ENCODE measurements at places on chromosomes 2 and 18.

- peak; percentile 94 for DNase-seq
Observed at GRCh38 chr2:38131676-38132075, 55.7 kb upstream of the CYP1B1 start.

- DNase-seq, result no peak
Observed at GRCh38 chr2:128632501-128632800, 313.8 kb upstream of the HS6ST1 start.

- DNase-seq, result peak; percentile 13
Observed at GRCh38 chr18:63137999-63138435, 181.6 kb downstream of the BCL2 start.

- DNase-seq, result no peak
Observed at GRCh38 chr18:8011361-8011760, 444.2 kb downstream of the PTPRM start.

GRCh38 chr18:8813611-8814010 is 108.3 kb downstream of the MTCL1 start:
- no peak for DNase-seq

GRCh38 chr2:41722668-41723369 is 325.0 kb upstream of the PKDCC start:
- no peak for DNase-seq

DNA sequence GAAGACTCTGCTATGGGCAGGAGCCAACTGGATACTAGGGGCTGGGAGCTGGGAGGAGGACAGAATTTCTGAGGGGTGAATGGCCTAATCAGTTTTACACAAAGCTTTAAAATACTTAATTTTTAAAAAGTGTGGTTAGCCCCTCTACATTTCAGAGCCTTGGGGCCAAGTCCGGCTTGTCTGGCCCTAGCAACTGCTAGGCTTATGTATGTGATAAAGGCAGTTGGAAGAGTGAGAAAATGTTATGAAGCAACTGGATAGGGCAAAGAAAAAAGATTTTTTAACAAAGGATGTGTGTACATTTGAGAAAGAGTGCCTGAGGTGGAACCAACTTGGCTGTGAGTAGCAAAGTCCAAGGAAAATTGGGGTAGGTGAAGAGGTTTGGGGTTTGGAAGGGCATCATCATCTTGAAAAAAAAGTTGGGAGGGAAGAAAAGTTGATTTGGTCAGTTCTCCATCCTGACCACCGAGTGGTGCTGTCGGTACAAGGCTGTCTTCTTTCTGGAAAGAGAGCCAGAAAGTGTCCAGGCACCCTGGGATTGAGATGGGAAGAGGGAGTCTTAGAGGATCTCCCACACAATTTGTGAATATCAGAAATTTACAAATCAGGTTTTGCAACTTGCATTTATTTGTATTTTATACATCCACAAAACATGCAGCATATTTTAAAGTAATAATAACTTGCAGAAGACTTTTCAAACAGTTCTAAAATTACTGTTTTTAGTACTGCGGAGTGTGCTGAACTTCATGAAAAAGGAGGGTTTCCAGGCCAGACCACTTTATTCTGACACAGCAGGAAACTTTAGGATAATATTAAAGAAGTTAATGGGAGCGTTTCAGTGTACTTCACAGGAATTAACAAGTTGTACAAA is 10.5 kb upstream of the CDK15 start:
- peak; percentile 38 for DNase-seq

GRCh38 chr2:43136876-43137275 is 89.5 kb downstream of the ZFP36L2 start:
- DNase-seq, result no peak

- DNase-seq, result peak; percentile 89
Observed at GRCh38 chr18:3665780-3666525, 216.0 kb downstream of the TGIF1 start.

- DNase-seq, result no peak
Observed at GRCh38 chr2:122469147-122469546, 713.7 kb downstream of the TSN start.

GRCh38 chr2:55595536-55595935 is 21.9 kb downstream of the PPP4R3B start:
- DNase-seq, result no peak

DNA sequence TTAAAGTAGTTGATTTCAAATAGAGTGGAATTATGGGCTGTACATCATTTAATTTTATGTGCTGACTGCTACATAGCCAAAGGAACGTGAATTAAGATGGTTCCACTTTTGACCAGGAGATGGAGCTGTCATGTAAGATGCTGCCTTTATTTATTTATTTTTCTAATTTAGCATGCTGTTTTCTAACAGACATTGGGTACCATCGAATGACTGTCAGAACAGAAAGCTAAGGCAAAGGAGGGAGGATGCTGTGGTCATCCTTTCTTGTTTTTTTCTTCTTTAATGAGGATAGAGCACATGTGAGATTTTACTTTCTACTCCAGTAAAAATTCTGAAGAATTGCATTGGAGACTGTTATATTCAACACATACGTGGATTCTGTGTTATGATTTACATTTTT is at the start of gene SCN2A:
Gene SCN2A, plus strand, starts transcription at position 185 of the 400 bp plus-strand sequence. CDS start 56,410 bp downstream, outside the sequence.
- DNase-seq, result peak; percentile 39

- no peak for DNase-seq
Observed at GRCh38 chr18:6056171-6056910, 161.0 kb upstream of the TMEM200C start.

- no peak for DNase-seq
Observed at GRCh38 chr2:234682492-234683228, 185.8 kb upstream of the ARL4C start.

- no peak for DNase-seq
Observed at GRCh38 chr18:29753379-29753778, 1289.2 kb downstream of the DSC3 start.

DNA sequence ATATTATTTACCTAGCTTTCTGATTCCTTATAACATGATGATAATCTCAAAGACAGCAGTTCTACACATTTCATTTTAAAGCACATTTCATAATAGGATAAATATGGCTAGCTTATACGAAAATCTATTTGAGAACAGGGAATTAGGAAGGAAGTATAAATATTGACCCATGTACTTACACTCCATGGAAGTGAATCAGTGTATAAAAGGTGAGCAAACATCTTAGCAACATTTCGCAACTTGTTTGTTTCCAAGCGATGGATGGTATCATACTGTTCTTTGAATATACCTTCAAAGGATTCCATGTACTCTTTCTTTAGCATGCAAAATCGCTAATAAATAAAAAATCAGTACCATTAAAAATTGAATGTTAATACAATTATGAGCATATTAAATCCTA is 53.1 kb downstream of the CWC22 start:
- no peak for DNase-seq

GRCh38 chr2:40844353-40845277 is 392.7 kb upstream of the SLC8A1 start:
- no peak for DNase-seq

DNA sequence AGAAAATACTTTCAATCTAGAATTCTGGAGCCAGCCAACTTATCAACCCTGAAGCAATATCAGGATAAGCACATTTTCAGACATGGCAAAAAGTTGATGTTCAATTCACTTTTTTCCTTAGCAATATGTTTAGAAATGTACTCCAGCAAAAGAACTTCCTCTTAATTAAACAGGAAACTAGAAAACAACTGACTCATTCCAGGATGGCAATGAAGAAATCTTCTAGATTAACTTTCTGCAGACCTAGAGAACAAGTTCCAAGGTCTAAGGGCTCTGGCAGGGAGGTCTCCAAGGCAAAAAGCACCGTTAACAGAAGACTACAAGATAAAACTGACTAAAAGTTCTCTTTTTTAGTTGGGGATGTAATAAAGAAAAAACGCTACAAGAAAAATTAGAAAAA is 69.2 kb upstream of the VWC2L start:
- peak; percentile 88 for DNase-seq

DNA sequence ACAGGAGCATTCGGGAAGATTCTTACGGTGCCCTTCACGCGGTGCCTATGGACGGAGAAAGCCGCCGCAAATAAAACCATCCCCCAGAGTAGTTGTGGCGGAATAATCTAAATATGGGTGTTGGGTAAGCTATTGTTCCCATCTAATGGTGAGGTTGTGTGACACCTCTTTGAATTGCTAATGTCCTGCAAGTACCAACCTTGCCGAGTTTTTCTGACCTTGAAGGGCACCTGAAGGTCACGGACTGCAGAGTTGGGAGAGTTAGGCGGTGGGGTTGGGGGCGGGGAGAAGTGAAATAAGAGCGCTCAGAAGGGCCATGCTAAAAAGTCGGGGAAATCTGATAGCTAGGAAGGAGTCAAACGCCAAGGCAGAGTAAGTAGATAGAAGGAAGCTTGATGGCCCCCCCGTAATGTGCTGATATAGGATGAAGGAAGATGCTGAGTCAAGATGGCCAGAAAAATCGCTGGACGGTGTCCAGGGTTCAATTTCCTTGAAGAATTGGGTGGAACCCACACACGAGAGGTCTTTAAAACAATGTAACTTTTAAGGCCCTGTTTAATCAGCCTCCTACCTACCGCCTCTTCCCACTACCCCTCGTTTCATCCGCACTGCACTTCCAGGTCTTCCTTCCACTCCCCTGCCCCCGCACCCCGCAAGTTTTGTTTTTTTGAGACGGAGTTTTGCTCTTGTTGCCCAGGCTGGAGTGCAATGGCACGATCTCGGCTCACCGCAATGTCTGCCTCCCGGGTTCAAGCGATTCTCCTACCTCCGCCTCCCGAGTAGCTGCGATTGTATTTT is 600 bp downstream of the KATNAL2 start:
- no peak for DNase-seq

GRCh38 chr2:232544674-232545073 is 5.2 kb downstream of the CHRNG start:
- DNase-seq, result no peak

DNA sequence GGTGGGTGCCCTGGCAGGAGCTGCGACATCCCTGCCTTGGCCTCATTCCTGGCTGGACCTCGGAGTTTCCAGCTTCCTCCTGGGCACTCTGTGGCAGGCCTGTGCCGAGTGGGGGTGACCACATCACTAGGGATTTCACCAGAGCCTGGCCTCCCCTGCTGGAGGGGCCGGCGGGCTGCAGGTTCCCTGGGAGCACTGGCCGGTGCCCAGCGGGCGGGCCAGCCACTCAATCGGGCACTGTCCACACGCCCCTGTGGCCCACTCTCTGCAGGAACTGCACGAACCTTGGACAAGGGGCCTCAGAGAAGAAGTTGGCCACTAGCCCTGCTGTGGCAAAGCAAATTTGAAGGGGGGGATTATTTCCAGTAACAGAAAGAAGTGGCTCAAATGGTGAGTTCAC is 110.7 kb upstream of the APCDD1 start:
- no peak for DNase-seq

- no peak for DNase-seq
Observed at GRCh38 chr2:10504994-10505820, 57.1 kb upstream of the ODC1 start.

DNA sequence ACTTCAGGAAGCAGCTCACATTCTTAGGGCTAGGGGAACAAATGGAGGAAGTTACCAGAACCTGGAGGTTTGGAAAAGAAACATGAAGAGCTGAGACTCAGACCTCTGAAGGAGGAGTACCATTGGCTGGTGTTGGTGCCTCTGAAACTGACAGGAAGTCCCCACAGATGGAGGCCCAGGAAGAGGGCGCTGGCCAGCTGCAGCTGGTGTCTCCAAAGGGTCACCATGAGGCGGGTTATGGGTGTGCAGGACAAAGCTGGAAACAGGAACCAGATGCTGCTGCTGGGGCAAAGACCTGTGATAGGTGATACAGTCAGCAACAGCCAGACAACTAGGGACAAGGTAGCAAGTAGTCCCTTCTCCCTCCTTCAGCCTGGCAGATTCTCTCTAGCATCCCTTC is 136.5 kb upstream of the SERPINE2 start:
- DNase-seq, result no peak

- no peak for DNase-seq
Observed at GRCh38 chr2:29848566-29849310, 72.6 kb downstream of the ALK start.

GRCh38 chr2:65366595-65367125 is 65.7 kb downstream of the SPRED2 start:
- peak; percentile 91 for DNase-seq

- DNase-seq, result no peak
Observed at GRCh38 chr2:138757384-138757783, 22.8 kb downstream of the NXPH2 start.

DNA sequence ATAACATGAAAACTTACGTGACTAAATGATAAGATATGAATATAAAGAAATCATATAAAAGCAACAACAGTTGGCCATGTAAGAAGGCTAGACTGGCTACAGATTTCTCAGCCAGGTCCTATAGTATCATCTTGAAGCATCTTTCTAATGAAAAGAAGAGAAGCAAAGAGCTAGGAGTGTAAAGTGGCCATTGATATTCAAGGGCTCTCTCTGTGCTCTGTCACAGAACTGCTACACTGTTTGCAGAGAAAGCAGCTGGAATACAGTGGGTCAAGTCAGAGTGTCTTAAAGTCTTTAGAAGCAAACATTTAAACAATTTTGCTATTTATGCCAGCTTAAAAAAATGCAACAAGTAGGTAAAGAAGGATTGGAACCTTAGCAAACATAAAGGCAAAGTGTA is 118.8 kb downstream of the SCN9A start:
- no peak for DNase-seq

GRCh38 chr2:9830685-9831410 is 12.4 kb upstream of the TAF1B start:
- DNase-seq, result no peak

DNA sequence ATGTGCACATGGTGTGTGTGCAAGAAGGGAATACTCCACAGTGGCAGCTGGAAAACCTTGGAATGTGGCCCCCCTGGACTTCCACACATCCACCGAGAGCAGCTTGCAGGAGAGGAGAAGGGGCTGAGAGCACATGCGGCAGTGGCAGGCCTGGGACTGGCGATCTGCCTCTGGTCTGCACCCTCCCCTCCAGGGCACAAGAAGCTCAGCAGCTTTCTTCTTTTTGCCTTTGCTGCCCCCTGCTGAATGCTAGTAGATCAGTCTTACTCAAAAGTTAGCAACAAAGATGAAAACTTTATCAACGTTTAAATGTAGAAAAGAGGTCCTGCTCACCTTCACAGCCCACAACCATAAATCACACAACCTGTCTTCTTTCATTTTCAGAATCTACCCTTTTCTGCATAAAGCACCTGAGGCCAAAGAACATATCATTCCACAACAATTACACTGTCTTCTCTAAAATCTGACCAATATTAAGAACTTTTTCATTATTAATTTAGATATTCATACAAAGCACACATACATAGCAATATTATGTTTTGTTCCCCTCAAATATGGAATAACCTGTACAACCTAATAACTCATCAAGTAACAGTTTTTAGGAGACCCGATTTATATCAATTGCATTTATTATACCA is 34.6 kb downstream of the TGFBRAP1 start:
- peak; percentile 22 for DNase-seq

- DNase-seq, result peak; percentile 34
Observed at GRCh38 chr2:110869472-110870446, 137.4 kb downstream of the ACOXL start.

DNA sequence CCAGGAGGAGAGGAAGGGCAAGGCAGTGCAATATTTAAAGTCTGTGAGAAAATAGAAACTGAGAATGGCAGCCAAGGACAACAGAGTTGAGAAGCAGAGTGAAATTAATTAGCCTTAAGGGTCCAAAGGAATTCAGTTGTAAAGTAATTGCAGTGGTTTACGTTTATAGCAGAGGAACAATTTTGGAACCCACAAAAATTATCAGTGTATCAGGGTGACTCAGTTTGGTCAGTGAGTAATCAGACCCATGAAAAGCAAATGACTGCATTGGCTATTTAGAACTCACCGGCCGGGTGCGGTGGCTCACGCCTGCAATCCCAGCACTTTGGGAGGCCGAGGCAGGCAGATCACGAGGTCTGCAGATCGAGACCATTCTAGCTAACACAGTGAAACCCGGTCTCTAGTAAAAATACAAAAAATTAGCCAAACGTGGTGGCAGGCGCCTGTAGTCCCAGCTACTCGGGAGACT is 245.8 kb upstream of the SLC39A10 start:
- no peak for DNase-seq

- DNase-seq, result no peak
Observed at GRCh38 chr18:35024965-35025364, 16.2 kb upstream of the MAPRE2 start.
